Activated CD4-positive, CD25-positive, alpha-beta regulatory T cell treated with anti-CD3 and anti-CD28 coated beads, Interleukin-2, amount 50 U/mL, for 16 hours (primary cell): ENCODE measurements at places on chromosomes 13 and 19.

GRCh38 chr13:38394777-38395496 is 45.3 kb downstream of the UFM1 start:
- DNase-seq = no peak

GRCh38 chr19:51571599-51571998 is 516 bp downstream of the ZNF175 start:
- DNase-seq = no peak

- no peak for DNase-seq
Measured at GRCh38 chr19:45451131-45451849, 16.5 kb upstream of the FOSB start.

DNA sequence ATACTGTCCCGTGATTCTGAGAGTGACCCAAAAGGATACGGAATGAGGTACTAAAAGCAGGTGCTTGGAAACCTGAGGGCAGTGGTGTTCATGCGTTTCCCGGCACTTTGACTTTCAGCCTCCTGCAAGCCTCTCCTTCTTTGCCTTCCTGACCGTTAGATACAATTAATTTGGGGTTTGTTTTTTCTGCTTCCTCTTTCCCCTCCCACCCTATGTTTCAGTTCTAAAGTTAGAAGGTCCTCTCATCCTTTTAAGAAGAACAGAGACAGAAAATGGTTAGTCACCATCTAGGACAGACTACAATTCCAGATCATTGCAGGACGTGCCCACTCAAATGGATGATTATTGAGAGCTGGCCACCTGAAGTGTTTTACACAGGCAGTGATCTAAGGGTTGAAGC is 1.8 kb upstream of the LILRB4 start:
- DNase-seq = no peak

DNA sequence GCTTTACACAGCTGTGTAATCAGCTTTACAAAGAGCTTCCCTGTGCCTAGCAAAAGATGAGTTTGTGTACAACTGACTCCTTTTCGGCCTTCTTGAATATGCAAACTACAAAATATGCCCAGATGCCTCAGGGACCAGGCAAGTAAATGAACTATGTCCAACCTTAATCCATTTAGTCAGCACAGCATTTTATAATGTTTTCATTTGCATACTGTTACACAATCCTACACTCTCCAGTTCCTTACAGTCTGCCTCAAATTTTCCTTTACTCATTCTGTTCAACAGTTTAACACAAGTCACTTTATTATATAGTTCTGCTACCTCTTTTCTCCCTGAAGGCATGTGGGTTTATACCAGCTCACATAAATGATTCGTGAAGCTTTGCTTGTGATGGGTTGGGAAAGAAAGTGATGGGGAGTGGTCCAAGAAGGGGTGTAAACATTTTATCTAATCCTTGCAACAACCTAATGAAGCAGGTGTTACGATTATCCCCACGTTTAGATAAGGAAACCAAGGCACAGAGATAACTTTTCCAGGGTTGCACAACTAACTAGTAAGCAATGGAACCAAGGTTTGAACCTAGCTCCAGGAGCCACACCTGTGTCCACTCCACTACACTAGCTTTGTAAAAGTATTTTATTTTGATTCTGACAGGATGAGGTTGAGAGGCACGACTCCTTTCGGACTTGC is 3.3 kb upstream of the USP12 start:
- no peak for DNase-seq

DNA sequence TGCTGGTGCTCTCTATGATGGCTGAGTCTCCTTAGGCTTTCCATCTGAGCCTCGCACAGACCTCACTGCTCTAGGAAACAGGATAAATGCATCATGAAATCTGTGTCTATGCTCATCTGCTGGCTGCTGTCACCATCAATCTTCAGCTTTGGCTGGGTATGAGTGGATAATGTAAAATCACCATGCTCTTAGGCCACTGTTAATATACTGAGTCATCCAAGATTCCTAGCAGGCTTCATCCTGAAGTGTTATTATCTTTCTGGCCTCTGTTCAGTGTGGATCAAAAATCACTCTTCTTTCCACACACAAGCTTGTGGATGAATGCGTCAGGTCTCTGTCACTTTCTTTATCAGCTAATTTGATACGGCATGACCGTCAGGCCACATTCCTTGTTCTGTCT is 317.4 kb downstream of the NALCN start:
- DNase-seq = no peak

- no peak for DNase-seq
Measured at GRCh38 chr13:98626298-98626935, 49.5 kb upstream of the STK24 start.

GRCh38 chr13:64855506-64855905 is 2374.6 kb downstream of the PCDH9 start:
- DNase-seq = no peak

GRCh38 chr13:111584101-111584672 is 263.7 kb downstream of the TEX29 start:
- DNase-seq = no peak

DNA sequence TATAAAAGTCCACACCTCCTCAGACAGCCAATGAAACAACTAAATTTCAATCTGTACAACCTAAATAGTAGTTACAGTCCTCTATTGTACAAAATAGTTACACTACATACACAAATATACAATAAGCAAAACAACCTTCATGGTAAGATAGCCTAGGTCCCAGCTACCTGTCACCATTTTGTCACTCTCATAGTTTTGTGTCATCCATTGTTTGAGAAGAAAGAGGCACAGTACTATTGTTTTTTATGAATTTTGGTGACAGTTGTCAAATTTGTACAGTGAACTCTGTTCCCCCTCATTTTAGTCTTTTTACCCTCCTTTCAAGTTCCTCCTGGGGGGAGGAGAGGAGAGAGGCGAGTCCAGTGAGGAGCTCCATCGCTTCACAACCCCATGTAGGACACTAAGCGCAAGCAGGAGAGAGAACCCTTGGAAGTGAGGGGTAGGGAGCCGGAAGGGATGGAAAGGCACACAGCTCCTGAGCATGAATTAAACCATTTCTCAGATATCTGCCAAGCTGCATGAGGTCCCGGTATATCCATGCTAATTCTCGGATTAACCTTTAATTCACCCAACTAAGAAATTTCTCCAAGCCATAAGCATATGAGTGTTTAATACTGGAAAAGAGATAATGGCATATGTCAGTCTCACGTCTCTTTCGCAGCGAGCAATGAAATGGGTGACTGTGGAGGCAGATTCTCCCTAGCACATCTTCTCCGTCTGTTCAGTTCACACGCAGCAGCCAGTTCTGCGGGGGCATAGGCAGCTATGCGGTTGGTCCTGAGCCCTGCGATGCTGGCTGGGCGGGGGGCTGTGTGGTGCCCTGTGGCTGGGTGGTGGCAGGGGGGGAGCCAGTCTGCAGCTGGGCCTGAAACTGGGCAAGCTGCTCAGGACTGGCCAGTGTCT is 60.5 kb downstream of the SERP2 start:
- no peak for DNase-seq

DNA sequence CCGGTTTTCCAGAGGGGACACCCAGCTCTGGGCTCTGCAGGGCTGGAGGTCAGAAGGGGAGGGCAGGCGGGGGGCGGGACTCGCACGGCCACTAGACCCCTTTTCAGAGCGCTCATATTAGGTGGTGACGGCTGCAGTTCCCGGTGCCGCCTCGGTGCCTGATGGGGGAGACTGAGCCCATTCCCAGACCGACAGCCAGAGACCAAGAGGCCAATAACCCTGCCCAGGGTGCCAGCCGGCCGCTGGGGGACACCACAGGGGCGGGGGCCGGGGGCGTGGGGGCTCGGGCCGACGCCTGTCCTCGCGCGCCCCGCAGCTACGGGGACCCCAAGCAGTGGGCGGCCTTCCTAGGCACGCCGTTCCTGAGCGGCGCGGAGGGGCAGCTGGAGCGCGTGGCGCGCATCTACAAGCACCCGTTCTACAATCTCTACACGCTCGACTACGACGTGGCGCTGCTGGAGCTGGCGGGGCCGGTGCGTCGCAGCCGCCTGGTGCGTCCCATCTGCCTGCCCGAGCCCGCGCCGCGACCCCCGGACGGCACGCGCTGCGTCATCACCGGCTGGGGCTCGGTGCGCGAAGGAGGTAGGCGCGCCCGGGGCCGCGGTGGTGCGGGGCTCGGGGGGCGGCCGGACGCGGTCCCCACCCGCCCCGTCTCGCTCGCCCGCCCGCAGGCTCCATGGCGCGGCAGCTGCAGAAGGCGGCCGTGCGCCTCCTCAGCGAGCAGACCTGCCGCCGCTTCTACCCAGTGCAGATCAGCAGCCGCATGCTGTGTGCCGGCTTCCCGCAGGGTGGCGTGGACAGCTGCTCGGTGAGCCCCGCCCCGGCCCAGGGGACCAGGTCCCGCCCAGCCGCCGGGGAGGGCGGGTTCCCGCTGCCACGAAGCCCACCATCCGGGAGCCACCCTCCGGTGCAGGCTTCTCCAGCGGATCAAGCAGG is 2.4 kb downstream of the TIMM13 start:
- DNase-seq = no peak

DNA sequence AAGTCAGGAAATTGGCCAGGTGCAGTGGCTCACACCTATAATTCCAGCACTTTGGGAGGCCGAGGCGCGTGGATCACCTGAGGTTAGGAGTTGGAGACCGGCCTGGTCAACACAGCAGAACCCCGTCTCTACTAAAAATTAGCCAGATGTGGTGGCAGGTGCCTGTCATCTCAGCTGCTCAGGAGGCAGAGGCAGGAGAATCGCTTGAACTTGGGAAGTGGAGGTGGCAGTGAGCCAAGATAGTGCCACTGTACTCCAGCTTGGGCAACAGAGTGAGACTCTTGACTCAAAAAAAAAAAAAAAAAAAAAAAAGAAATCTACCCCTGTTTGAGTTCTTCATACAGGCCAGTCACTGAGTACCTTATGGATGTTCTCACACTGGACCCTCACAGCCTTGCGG is 42.0 kb downstream of the SLC15A1 start:
- DNase-seq = no peak

- no peak for DNase-seq
Measured at GRCh38 chr13:110627761-110628476, 12.6 kb downstream of the NAXD start.

DNA sequence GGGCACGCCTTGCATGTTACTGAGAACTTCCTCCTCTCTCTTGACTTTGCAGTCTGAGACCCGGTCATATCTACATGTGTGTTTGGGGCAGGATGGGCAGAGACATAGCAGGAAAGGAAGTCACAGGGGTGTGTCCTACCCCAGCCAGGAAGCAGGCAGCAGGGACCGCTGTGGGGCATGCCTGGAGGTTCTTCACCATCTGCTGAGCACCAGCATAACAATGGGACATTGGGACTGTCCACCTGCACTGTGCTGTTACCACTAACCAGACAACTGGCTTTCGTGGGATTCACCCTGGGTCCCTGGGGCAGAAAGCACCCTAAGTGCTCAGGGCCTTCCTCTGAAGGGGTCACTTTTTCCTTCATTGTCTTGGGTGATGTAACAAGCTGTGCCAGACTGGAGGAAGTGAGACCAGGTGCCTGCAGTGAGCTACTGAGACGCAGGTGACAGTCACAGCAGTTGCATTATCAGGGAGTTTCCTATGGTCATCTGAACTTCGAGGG is 2.6 kb upstream of the HAUS5 start:
- no peak for DNase-seq
